ENCODE measurements at places on chromosomes 7 and 10.

DNA sequence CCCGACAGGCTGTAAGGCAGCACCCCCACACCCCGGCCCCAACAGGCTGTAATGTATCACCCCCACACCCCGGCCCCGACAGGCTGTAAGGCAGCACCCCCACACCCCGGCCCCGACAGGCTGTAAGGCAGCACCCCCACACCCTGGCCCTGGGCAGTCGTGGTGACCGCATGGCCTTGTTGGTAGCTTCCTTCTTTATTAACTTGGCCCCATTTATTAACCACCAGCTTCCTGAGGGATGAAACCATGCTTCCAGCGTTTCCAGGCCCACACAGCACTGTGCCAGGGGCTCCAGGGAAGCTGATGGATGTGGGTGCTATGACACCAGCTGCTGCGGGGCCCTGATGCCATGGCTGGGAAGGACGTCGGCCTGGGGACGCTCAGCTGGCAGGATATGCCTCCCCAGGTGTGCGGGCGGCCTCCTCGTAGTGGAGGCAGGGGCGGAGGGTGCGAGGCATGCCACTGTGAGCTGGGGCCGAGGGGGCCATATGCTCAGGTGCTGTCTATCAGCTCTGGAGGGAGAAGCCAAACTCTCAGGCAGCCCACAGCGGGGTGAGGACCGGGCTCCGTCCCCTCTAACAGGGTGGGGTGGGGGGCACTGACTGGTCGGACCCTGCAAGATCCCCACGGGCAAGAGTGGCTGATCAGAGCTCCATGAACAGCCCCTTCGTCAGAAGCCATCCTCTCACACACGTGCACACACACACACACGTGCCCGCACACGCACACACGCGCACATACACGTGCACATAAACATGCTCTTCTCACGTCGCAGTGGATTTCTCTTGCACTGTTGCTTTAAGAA is 311.0 kb downstream of the PTPRN2 start:
- H3K36me3 ChIP-seq = no peaks in the 10 kb centered on the region
- no peak for DNase-seq
- H3K4me1 ChIP-seq = no peaks in the 10 kb centered on the region
- H3K27me3 ChIP-seq = no peaks in the 10 kb centered on the region
- H3K4me3 ChIP-seq = no peak overlapping the region
- H3K27ac ChIP-seq = no peak overlapping the region

DNA sequence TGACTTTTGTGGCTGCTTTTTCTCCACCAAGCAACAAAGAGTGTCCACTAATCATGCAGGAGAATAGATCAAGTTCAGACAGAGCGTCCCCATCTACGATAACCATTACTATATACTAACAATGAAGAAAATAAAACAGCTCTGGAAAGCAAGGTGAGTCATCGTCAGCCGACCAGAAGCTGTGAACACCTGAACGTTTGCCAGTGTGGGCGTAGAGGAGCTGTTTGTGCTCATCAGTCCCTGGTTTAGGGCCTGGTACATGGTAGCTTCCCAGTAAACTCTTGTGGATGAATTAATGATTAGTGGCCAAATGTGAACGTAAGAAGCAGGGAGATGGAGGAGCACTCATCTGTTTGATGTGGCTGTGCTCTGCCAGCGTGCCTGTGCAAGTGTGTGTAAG is 180.7 kb downstream of the EVX1 start:
- no peaks in the 10 kb centered on the region for H3K27me3 ChIP-seq
- no peak for DNase-seq
- H3K27ac ChIP-seq = no peak overlapping the region
- no peak overlapping the region for H3K4me3 ChIP-seq

- H3K36me3 ChIP-seq = no peaks in the 10 kb centered on the region
- H3K4me3 ChIP-seq = no peak overlapping the region
- H3K4me1 ChIP-seq = no peaks in the 10 kb centered on the region
- DNase-seq = peak; percentile 76
- no peak overlapping the region for H3K27ac ChIP-seq
These were observed 3.9 kb downstream of the LMBR1 start for GRCh38 chr7:156889089-156889488.

DNA sequence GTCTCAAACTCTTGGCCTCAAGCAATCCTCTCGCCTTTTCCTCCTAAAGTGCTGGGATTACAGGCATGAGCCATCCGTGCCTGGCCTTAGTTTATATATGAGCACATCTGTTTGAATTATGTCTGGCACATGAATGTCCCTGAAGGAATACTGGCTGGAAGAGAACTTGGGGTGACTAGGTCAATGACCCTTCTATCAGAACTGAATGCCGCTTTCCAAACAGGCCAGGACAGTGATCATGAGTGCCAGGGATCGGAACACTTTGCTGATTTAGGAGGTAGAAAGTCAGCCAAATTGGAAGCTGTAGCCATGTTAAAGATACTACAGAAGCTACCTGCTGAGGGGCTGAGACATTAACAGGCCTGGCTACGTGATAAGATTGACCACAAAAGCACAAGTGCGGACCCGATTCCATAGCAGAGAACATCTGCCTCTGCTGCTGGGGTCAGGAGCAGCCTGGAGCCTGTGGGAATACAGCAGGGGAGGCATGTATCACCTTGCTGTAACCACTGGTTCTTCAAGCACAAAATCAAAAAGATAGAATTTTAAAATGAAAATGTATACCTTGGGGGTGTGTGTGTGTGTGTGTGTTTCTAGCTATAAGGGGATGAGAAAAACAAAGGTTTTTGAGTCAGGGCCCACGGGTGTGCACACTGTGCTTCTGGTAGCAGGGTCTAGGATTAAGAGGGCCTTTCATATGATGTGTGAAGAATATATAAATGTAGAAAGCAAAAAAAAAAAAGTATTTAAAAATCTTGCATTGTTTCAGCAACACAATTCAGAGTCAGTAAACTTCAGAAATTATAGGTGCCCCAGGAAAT is 293.7 kb downstream of the BBS9 start:
- no peaks in the 10 kb centered on the region for H3K27me3 ChIP-seq
- H3K4me3 ChIP-seq = no peak overlapping the region
- DNase-seq = no peak
- H3K4me1 ChIP-seq = no peaks in the 10 kb centered on the region
- no peak overlapping the region for H3K27ac ChIP-seq

DNA sequence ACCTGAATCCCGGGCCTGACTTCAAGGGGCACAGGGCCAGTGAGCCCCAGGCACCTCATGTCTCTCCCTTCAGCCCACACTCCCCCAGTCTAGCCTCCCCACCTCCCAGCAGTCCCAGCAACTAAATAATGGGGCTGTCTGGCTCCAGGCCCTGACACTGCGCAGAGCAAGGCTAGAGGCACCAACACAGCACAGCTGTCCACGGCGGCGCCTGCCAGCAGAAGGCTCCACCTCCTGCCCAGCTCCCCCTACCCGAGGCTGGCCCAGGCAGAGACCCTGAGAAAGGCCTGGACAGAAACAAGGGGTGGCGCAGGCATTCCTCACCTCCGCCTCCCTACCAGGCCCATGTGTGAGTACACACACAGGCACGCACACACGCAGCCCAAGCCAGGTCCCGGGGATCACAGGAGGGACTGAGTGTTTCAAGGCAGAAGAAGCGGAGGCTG is 6.1 kb downstream of the KCNH2 start:
- peaks cover 76% of the 10 kb centered on the region for H3K4me1 ChIP-seq
- no peaks in the 10 kb centered on the region for H3K36me3 ChIP-seq
- DNase-seq = peak; percentile 96
- no peak overlapping the region for H3K4me3 ChIP-seq

Data from lung (tissue), 17 donors.